A549 (cell line): ENCODE measurements at places on chromosomes 12 and 14. TPM values are rescaled to one million over a fixed set of nuclear protein-coding genes. Genes with fewer than 3 reads are reported as not detected.

SLC8A3 gene
- not detected in 3 replicates for polyA plus RNA-seq

GPD1 gene
- polyA plus RNA-seq, result 0.07 to 0.13 TPM (median 0.10 TPM) in 3 replicates

ARHGEF40 gene
- 7.9 to 9.9 TPM (median 9.6 TPM) in 3 replicates for polyA plus RNA-seq

DNA sequence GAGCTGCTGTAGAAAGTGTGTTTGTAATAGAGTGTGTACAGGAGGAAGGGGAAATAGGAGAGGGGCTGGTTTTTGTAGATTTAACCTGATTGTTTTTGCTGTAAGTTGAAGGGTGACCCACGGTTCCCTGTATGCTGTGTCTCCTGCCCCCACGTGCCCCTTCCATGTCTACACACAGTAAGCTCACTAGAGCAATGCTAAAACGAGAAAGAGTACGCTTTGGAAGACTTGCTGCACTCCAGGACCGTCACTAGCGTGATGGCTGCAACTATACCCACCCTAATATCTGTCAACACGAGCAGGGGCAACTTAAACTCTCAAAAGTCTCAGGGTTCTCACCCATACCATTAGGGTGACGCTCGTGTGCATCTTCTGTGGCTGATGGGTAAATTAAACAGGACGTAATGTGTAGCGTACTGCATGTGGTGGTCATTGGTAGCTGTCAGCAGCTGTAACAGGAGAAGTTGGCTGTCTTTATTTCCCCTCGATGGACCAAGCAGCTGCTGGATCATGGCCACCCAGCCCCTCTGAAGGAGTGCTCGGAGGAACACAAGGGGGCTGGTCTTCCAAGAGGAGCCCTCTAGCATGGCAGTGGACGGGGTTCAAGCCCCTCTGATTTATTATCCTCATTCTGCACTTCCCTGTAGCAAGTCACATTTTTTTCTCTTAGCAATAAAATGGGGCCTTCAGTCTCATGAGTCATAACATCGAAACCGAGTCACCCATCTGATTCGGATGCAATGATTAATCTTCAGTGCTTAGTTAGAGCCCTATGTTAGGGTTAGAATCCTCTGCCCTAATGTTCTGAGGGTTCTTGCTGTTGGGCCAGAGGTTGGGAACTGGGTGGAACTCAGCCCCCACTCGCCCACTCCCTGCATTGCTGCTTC lies 14.0 kb downstream of the CCND2 start:
- DNase-seq, result no peak

- DNase-seq, result no peak
These were observed 40.5 kb downstream of the FBRSL1 start for GRCh38 chr12:132530447-132530846.

GRCh38 chr12:26948309-26948708 lies 10.0 kb downstream of the FGFR1OP2 start:
- DNase-seq, result no peak

DNA sequence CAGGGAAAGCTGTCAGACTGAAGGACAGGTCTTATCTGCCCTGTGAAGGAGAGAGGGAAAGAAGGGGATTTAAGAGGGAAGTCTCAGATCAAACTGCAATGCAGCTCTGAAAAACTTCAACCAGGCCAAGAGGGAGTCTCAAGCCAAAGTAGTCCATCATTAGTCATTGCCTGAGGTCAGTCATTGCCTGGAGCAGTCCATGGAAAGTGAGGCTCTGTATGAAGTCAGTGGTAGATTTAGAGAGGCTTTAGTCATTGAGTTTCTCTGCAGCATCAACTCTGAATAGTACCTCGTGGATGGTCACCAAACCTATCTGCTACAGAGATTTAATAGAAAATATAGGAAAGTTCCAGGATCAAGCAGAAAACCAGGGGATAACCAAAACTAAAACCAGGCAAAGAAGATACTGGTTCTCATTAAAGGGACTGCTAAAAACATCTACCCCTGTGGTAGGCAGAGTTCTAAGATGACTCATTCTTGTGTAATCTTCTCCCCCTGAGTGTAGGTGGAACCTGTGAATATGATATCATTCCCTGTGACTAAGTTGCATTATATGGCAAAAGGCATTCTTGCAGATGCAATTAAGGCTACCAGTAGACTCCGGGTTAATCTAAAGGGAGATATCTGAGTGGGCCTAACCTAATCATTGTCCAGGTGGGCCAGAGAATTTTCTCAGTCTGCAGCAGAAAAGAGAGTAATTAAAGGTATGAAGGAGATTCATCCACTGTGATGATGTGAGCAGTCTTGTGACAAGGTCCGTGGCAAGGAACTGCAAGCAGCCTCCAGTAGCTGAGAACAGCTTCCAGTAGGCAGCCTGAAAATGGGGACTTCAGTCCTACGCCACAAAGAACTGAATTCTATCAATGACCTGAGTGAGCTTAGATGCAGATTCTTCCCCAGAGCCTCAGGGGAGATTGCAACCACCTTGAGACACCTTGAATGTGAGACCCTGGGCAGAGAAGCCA lies 123.1 kb downstream of the GALC start:
- no peak for DNase-seq

GRCh38 chr14:61703342-61704129 lies 8.2 kb downstream of the HIF1A start:
- no peak for DNase-seq

DNA sequence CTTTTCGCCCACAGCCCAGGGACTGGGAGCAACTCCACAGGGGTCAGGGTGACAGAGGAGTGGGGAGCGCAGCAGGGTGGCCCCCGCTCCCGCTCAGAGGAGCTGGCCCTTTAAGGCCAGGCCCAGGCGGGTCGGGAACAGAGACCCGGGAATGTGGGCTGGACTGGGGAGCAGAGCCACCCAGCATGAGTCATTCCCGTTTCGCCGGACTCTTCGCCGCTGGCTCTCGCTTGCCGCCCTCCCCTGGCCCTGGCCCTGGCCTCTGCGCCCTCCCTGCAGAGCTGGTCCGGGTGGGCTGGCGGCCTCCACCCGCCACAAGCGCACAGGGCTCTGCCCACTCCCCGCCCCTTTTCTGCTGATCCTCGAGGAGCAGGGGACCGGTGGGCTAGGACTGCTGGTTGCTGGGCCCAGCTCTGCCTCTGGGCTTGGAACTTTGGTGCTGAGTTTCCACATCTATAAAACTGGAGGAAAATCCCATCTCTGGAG lies 92.8 kb downstream of the NINJ2 start:
- DNase-seq, result peak; percentile 98

DNA sequence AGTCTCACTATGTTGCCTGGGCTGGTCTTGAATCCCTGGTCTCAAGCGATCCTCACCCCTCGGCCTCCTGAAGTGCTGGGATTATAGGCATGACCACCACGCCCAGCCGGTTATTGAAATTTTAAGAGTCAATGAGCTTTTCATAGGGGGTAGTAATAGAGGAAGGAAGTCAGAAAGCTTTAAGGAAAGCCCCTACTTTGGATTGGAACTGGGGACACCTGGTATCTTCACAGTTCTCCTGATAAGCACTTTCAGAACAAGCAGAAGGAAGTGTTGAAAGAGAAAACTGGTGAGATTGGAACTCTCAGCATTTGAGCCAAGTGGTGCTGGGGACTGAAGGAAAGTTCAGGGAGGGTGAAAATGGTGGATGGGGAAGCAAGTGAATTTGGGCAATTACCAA lies 5.1 kb downstream of the SLC4A8 start:
- no peak for DNase-seq
